GM12892 (cell line): ENCODE measurements at places on chromosomes 7 and 10.

GRCh38 chr10:73079779-73080541 is 16.7 kb downstream of the P4HA1 start:
- DNase-seq = no peak

GRCh38 chr7:139036901-139037300 is 1.1 kb upstream of the ZC3HAV1L start:
- no peak for DNase-seq

DNA sequence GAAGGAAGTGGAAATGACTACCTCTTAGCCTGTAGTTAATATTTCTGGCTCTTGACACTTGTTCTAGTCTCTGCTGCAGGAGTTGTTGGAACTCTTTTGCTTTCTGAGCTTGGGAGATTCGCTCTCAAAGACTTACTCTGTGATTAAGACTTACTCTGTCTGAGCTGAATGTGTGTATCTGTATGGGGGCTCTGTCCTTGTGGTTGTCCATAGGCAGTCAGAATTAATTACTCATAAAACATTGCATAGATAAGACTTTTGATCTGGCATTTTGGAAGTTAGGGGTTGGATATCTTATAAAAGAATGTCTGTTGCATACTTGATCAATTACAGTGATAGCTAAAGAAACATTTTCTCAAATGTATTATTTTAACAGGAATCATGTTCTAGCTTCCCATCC is 199.2 kb upstream of the KIAA1217 start:
- no peak for DNase-seq

- no peak for DNase-seq
These were observed 368.5 kb upstream of the MYO3A start for GRCh38 chr10:25565570-25565969.

DNA sequence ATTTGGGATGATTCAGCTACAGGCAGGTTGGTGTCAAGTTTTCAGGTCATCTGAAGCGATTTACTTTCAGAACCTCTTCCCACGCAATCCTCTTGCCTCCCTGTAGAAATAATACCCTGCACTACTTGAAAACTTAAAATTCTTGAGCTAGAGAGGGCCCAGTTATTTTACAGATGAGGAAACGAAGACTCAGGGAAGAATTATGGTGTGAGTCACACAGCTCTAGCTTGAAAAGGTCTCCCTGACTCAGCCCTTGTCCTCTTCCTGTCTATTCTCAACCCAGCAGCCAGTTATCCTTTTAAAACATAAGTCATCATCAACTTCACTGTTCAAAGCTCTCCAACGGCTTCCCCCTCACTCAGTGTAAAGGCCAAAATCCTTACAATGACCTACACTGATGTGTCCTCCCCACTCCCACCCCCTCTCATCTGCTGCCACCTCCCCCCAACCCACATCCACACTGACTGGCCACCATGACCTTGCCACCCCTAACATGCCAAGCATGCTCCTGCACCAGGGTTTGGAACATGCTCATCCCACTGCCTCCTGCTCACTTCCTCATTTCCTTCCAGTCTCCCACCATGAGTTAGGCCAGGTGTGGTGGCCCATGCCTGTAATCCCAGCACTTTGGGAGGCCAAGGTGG is 3.4 kb downstream of the DNMBP start:
- no peak for DNase-seq

GRCh38 chr7:155324012-155324917 is 26.6 kb downstream of the INSIG1 start:
- DNase-seq = no peak

DNA sequence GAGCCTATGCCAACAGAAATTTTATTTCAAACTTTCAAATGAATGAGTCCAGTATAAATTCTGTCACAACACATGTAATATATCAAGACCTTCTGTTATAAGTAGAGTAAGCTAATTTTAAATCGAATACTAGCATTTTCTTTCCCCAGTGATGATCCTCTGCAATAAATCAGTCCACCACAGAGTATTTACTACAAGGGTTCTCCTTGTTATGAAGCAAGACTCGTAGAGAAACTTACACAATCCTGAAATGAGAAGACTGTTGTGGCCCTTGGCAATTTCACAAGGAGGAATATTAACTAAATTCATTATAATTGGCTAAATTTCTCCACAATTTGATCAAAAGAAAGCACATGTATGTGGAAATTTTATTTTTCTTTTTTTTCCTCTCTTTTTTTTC is 312.4 kb upstream of the DGKB start:
- DNase-seq = no peak

DNA sequence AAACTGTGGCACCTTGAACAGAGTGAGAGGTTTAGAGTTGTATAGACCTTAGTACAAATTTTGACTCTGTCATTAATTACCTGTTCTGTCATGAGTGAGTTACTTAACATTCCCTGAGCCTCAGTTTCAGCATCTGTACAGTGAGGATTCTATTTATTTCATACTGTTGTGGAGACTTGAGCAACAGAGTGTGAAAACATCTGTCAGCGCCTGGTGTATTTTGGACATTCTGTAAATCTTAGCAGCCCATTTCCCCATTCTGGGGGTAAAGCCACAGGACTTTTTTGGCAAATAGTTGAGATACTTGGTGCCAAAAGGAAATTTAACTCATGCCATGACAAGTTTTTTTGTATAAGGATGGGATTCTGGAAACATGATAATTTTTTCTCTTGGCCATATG is 94.8 kb downstream of the AUTS2 start:
- DNase-seq = no peak

GRCh38 chr10:71589617-71590551 is 129.7 kb downstream of the C10orf105 start:
- no peak for DNase-seq

DNA sequence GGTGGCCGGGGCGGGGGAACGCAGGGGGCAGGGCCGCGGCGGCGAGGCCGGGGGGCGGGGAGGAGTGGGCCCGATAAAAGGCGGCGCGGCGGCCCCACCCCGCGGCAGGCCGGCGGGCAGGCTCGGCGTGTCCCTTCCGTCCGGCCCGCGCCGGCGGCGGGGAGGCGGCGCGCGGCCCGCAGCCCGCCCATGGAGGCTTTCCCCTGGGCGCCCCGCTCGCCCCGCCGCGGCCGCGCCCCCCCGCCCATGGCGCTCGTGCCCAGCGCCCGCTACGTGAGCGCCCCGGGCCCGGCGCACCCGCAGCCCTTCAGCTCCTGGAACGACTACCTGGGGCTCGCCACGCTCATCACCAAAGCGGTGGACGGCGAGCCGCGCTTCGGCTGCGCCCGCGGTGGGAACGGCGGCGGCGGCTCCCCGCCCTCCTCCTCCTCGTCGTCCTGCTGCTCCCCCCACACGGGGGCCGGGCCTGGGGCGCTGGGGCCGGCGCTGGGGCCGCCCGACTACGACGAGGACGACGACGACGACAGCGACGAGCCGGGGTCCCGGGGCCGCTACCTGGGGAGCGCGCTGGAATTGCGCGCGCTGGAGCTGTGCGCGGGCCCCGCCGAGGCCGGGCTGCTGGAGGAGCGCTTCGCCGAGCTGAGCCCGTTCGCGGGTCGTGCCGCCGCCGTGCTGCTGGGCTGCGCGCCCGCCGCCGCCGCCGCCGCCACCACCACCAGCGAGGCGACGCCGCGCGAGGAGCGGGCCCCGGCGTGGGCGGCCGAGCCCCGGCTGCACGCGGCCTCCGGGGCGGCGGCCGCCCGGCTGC is at the start of gene NANOS1:
NANOS1 (plus strand) TSS at position 102 of the 808 bp plus-strand sequence; CDS start at position 190, 88 bp downstream.
- DNase-seq = no peak

- DNase-seq = no peak
These were observed 157.1 kb upstream of the AOAH start for GRCh38 chr7:36881233-36881874.
